CD4-positive, alpha-beta T cell treated with Interleukin-17A for 4 hours (primary cell): ENCODE measurements at places on chromosomes 5 and 9.

- no peak for DNase-seq
Observed at GRCh38 chr5:139378941-139379361, 4.1 kb downstream of the SLC23A1 start.

DNA sequence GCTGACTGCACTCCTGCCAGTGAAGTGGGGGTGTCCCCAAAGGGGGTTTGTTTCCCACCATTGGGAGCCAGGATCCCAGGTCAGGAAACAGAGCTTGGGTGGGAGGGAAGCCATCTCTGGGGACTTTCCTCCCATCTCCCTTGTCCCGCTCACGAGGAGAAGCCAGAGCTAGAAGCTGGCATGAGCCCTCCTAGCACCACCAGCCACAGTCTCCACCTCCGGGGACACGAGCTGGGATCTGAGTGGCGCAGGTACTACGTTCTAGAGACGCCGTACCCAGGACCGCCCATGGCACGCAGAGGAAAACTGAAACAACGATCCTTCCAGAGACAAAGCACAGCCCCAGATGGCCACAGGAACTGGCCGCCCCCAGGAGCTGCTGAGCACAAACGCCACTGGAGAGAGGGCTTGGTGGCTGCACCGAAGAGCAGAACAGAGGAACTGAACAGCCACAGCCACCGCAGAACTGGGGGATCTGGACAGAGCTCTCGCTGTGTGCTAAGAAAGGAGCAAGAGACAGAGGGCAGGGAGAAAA lies 29.8 kb downstream of the ADAMTS2 start:
- no peak for DNase-seq

DNA sequence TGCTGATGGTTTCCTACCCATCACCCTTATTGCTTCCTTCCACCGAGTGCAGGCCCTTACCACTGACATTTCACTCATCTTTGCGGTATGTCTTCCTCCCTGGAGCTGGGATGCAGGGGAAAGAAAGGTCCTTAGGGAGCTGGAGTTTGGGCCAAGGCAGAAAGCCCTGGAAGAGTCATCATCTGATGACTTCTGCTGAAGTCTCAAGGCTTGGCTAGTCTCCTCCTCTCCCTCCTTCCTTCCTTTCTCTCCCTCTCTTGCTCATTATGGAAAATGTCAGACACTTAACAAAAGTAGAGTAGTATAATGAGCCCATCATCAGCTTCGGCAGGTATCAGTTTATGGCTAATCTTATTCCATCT lies 40.0 kb downstream of the LARP1 start:
- no peak for DNase-seq

- no peak for DNase-seq
Observed at GRCh38 chr9:38298503-38298902, 94.0 kb upstream of the ALDH1B1 start.

- DNase-seq, result no peak
Observed at GRCh38 chr9:116555556-116556155, 131.4 kb upstream of the TRIM32 start.

GRCh38 chr5:75538211-75538610 lies 26.5 kb downstream of the POLK start:
- DNase-seq, result no peak

DNA sequence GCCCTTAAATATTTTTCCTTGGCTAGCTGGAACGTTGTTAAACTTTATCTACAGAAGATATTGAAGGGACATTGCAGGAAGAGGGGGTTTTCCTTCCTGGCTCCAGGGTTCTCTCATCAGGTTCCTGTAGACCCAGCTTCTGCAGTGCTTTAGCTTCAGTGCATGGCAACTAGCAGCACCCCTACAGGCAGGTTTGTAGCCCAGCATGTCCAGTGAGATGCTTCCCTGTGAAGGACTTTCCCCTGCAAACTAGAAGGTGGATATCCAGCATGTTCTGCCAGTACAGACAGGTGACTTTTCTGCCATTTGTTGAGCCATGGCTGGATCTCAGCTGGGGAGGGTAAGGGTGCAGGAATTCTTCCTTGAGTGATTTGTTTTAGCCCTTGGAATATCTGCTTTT lies 10.4 kb downstream of the CCL28 start:
- DNase-seq, result no peak

- no peak for DNase-seq
Observed at GRCh38 chr5:142720641-142721271, 34.9 kb upstream of the FGF1 start.

- no peak for DNase-seq
Observed at GRCh38 chr5:15526413-15526812, 26.4 kb downstream of the FBXL7 start.

DNA sequence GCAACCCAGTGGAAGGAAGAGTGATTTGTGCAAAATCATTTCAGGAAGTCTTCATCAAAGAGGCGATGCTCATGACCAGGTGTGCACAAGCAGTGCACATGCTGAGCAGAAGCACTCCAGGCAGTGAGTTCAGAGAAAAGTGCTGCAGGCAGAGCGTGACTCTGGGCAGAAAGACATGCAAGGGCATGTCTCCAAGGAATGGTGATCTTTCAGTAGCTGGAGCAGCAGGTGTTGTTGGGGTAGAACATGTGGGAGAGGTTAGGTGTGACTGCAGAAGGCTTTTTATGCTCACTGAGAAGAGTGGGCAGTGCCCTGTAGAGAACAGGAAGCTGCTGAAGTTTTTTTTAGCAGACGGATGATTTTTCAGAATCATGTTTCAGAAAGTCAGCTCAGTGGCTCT lies 545.4 kb upstream of the TLE4 start:
- DNase-seq, result no peak
